ENCODE measurements at places on chromosomes 2 and 18.

DNA sequence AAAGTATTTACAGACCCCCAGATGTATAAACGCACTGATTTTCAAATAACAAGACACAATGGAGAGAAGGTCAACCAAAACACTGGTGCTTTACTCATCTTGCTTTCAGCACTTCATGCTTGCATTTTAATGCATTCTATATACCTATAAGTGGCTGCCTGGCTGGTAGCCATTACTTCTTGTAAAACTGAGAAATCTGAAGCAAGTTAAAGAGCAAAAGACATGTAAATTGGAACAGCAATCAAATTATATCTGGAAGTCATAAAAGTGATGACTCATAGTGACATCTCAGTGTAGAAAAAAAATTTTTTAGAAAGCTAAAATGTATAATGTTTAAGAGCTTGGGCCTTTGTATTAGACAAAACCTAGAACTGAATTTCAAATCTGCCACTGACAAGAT is 106.2 kb downstream of the CCDC141 start:
- DNase-seq = no peak

GRCh38 chr2:187803816-187804215 is 249.6 kb upstream of the TFPI start:
- DNase-seq = no peak

GRCh38 chr2:124120246-124120645 is 95.2 kb downstream of the CNTNAP5 start:
- no peak for DNase-seq

GRCh38 chr2:16625201-16625729 is 40.4 kb downstream of the CYRIA start:
- DNase-seq = no peak

- DNase-seq = no peak
These were observed 3.9 kb upstream of the KLHL29 start for GRCh38 chr2:23381084-23381483.

- no peak for DNase-seq
These were observed 162.2 kb downstream of the PXDN start for GRCh38 chr2:1581965-1582625.

GRCh38 chr2:30325600-30326328 is 94.4 kb downstream of the LBH start:
- DNase-seq = no peak

DNA sequence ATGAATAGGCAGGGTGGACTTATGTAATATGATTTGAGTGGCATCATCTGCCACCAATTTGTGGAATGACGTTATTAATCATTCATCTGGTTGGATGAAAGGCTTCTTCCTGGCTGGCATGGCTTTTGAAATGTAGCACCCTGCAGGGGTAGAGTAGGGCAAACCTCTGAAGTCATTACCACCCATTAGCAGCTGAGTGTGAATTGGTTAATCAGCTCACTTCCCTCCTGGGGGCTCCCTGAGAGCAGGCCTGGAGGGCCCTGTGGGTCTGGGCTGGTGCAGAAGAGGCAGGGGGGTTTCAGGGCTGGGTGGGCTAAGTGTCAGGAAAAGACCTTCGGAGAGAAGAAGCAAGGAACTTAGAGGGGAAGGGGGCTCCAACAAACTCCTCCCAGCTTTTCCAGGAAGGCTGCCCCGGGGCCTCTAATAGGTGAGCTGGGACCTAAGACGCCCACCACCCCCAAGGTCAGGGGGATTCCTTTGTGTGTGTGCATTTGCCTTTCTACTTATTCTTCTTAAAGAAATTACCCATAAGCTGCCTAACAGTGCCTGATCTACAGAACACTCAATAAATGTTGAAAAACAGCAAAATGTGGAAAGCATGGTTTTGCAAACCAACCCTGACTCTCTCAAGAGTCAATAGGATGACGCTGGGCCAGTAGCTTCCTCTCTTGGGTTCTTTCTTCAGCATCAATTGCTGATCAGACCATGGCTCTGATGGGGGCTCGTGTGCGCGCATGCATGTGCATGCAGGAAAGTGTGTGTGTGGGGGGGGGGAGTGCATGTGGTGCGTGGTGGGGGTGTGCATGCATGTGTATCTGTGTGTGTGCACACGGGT is 49.7 kb upstream of the ZNF516 start:
- no peak for DNase-seq

- DNase-seq = no peak
These were observed 251.3 kb downstream of the ANAPC1 start for GRCh38 chr2:111632661-111633060.

GRCh38 chr2:10473121-10473756 is 25.1 kb upstream of the ODC1 start:
- DNase-seq = no peak

GRCh38 chr2:46748735-46749531 is 166.7 kb downstream of the MCFD2 start:
- no peak for DNase-seq

DNA sequence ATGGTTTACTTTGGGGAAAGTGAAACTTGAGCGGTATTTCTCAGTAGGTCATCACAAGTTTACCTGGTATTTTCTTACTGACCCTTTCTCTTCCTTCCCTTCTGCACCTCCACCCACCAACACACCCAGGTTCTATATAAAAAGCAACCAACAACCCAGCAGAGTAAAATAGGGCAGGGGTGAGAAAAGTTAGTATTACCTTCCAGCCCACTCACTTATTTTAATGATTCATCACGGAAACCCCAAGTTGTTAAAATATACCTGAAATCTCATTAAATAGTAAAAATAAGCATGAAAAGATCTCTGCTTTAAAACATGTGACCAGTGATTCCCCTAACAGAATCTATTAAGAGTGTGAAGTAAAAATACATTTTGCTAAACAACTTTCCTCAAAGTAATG is 306.1 kb downstream of the ZEB2 start:
- no peak for DNase-seq

DNA sequence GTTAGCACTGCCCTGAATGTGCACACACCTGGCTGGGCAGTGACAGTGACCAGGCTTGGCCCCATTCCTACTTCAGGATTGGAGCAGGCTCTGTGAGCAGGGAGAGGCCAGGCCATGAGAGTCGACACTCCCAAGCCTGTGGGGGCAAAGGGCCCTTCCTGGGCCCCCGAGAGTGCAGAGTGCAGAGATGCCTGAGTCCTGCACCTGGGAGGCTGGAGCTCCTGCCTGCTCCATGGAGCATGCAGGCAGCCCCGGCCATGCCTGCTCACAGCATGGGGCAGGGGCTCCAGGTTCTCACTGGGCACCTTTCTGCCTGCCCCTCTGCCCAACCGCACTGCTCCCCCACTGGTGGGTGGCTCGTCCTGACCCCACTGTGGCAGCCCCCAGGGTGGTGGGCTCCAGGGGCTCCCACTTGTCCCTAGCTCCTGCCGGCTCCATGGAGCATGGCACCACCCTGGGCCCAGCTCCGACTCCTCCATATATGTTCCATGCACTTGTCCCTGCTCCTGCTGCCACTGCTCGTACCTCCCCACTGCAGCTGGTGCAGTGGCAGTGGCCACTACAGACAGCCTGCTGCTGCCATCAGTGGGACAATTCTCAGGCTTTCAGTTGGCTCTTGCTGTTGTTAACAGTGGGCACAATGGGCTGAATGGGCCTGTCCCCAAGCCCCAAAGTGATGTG is 282.0 kb downstream of the RPRM start:
- no peak for DNase-seq

GRCh38 chr2:200171731-200172482 is 134.6 kb upstream of the SPATS2L start:
- DNase-seq = no peak

DNA sequence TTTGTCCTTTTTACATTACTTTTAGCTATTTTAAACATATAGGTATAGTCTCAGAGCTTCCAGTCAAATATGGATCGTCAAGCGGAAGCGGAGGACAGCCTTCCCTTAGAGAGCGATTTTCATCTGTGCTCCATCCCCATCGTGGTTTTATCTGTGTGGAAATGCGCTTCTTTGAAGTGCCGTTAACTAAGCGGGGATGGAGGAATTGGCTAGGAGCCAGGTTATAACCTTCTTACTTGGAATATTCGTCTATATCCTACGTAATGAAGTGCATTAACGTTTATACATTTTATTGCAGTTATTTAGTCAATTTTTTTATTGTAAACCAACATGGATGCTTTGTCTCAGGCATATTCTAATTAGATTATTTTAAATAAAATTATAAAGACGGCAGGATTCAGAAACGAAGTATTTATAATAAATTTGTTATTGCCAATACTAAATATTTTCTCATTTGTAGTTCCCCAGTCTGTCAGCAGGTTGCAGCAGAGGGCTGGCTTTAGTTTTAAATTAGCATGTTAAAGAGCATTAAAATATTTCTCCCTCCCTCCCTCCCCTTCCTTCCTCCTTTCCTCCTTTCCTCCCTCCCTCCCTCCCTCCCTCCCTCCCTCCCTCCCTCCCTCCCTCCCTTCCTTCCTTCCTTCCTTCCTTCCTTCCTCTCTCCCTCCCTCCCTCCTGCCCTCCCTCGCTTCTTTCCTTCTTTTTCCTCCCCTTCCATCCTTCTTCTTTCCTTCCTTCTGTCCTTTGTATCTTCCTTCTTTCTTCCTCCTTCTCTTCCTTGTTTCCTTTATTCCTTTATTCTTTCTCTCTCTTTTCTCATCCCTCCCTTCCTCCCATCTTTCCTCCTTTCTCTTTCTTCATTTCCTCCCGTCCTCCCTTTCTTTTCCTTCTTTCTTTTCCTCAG is 80.6 kb upstream of the DOCK10 start:
- DNase-seq = no peak

DNA sequence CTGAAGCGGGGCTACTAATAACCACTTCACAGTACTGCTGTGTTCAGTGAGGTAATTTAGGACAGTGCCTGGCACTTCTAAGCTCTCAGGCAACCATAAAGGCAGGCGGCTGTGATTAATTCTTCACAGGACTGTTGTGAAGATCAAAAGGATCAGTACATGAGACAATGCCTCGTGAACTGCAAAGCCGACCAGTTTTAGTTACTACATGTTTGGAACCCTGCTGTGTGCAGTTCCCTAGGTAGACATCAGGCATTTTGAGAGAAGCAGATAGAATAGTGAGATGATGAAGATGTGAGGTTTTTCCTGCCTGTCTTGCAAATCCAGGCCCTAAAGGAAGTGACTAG is 19.1 kb downstream of the EFHD1 start:
- DNase-seq = no peak
